ENCODE measurements at places on chromosomes 13 and 19.
A peak's percentile ranks its signal among the peaks of the same experiment; 100 is the strongest.

GRCh38 chr13:40101708-40102359, 446.4 kb downstream of the COG6 start:
- peak; percentile 17 for DNase-seq

DNA sequence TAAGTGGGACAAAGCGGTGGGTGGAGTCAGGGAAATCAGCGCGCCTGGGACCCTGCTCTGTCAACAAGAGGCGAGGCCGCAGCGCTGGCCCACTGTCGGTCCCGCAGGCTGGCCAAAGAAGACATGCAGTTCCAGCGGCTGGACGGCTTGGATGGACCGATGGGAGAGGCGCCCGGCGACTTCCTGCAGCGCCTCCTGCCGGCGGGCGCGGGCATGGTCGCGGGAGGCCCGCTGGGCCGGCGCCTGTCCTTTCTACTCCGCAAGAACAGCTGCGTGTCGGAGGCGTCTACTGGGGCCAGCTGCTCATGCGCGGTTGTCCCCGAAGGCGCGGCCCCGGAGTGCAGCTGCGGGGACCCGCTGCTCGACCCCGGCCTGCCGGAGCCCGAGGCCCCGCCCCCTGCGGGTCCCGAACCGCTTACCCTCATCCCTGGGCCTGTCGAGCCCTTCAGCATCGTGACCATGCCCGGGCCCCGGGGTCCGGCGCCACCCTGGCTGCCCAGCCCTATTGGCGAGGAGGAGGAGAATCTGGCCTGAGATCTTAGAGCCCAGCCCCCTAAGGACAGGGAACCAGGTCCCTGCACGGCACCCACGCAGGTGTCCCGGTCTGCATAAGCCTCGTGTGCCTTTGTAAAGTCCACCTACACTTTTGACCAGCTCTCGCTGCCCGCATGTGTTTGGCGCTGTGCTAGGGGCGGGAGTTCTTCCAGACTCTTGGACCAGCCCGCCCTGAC, 6.1 kb downstream of the BEST2 start:
- peak; percentile 42 for DNase-seq

DNA sequence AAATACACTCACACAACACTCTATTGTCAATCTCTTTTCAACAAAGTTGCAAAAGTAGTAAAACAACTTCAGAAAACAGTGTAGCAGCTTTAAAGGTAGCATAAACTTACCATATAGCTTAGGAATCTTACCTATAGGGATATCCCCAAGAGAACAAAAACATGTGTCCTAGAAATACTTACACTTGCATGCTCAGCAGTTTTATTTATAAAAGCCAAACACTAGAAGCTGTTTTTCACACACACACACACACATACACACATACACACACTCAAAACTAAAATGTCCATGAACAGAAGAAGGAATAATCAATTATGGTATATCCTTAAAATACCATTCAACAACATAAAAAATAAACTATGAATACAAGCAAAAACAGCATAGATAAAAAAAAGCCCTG, 11.7 kb downstream of the ZNF773 start:
- no peak for DNase-seq

DNA sequence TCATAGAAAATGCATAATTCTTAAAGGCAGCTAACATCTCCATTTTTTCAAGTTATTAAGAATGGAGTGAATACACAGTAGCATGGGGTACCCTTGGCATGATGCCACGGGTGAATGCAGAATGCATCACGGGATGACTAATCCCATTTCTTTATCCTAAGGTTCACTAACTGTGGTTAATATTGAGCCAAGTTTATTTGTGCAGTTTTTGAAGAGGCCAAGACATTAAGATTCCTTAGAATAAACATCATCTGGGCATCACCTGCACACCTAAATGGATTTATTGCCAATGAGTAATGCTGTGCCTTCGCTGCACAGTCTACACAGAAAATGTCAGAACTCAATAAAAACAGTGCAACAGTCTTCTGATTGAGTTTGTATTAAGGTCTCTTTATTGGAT, 333.1 kb downstream of the GPC6 start:
- no peak for DNase-seq

GRCh38 chr13:70703755-70704154, 595.5 kb upstream of the KLHL1 start:
- DNase-seq: no peak

DNA sequence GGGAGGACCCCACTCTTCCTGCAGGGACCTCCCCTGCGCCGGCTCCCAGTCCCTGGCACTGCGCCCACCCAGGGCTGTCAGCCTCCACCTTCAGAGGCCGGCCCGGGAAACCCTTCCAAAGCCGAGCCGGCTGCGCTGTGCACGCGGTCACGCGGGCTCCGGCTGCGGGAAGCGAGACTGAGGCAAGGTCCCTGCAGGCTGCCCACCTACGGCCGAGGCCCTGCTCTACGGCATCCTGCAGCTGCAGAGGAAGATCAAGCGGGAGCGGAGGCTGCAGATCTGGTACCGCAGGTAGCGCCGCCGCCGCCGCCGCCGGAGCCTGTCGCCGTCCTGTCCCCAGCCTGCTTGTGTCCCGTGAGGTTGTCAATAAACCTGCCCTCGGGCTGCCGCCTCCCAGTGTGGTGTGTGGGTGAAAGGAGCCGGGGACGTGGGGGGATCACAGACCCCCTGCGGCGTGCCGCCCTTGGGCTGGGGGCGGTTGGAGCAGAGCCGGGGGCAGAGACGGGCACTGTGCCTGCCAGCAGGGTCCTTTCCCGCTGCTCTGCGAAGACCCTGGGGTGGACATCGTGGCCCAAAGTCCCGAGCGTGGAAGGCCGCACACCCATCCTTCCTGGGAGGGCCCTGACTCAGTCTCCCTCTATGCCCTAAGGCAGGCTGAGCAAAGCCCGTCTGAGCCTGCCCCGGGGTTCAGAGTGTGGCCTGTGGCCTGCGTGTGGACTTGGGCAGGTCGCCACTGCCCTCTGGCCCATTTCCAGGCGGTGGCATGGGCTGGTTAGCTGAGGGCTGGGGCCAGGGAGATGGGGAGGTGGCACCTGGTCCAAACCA, 5.9 kb downstream of the GAMT start:
- DNase-seq: no peak

DNA sequence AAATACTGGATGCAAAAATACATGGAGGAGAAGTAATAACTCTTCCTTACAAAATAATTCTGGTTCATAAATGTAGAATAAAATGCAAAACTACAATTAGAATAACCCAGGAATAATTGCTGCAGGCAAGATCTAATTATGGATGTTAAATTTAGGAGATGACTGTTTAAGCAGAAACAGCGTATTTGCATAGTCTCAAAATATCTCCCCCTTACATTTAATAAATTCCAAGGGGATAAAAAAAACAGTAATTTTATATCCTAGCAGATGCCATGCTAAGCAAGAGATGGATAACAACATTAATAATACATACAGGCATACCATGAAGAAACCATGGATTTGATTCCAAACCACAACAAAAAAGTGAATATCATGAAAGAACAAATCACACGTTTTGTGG, 1253.1 kb upstream of the MIR17HG start:
- no peak for DNase-seq

DNA sequence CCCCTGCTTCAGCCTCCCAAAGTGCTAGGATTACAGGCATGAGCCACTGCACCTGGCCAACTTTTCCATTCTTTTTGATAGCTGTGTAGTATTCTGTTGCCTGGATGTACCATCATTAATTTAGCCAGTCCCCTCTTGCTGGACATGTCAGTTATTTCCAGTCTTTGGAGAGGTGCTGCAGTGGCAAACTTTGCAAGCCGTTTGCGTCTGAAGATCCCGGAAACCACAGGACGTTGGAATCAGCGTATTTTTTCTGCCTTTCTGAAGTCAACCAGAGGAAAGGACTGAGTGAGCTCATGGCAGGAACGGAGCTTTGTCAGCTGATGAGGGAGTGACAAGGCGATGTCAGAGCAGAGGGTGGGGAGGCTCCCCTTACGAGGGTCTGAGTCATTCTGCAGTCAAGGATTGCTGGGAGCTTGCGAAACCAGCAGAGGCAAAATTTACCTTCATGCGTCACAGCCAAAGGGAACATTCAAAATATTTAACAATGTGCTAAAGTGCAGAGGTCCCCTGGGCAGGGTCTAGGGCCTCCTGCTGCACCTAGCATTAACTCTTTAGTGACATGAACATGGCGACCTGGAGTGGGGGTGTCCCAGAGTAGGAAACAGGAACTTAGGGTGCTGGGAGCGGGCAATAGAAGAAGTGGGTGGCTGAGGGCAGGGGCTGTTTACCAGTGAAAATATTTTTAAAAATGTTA, 5.6 kb downstream of the C5AR1 start:
- DNase-seq: no peak

DNA sequence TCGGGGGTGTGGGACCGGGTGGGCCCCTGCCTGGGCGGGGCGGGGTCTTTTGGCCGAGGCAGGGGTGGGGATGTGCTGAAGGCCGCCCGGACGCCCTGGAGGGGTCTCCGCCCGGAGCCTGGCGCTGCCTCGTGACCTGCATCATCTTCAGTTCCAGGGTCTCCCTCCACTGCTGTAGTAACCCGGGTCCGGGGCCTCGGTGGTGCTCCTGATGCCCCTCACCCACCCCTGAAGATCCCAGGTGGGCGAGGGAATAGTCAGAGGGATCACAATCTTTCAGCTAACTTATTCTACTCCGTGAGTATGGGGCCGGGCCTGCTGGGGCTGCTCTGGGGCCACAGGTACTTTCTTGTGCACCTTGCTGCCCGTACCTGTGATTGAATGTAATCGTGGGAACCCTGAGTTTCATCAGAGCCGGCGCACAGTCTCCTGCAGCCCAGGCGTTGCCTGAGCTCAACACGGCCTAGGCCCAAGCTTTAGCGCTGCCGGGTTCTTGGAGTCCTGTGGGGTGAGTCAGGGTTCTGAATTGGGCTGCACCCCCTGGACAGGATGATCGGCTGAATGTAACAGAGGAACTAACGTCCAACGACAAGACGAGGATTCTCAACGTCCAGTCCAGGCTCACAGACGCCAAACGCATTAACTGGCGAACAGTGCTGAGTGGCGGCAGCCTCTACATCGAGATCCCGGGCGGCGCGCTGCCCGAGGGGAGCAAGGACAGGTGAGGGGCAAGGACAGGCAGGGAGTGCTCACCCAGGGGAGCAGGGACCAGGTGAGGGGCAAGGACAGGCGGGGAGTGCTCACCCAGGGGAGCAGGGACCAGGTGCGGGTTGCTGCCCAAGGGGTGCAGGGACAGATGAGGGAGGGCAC, 10.5 kb downstream of the PEAK3 start:
- peak; percentile 20 for DNase-seq

DNA sequence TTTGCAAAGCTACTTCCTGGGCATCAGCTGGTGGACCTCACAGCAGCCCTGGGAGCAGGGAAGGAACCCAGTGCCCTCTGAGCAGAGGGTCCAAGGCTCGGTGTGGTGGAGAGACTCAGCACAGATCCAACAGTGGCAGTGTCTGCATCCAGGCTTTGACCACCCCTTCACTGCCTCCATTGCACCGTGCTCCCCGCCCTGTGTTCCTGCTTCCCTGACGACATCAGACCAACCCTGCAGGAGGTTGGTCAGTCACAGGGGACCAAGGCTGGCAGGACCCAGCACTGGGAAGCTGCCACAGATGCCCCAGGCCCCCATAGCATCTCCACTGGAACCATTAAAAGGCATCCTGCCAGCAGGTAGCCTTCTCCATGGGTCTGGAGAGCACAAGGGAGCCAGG, 7.8 kb upstream of the VSTM2B start:
- no peak for DNase-seq

DNA sequence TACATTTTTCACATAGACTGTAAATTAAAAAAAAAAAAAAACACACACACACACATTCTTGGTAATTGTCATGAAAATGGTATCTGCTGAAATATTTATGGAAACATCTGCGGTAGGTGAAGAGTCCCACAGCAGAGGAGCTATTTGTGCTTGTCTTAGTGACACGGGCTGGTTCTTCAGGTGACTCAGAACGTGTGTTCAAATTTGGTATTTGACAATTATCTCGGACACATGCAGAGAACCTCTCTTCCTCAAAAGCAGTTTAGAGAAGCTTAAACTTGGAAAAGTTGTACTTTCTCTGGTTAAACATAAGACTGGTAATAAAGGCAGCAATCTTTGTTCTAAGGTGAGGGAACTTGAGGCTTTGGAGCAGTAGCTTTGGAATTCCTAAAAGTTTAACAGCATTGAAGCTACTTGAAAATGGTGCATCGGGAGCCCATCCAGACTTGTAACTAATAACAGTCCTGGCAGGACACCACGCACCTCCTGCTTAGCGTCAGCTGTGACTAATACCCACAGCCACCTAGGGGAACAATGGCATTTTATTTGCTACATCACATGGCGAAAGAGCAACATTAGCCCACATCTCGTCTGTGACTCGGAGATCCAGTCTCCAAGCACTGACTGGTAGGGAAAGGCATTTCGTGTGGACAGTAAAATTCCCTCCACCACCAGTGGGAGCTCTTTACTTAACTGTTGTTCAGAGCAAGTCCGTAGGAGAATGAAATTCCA, 1505.1 kb upstream of the SLC10A2 start:
- DNase-seq: no peak

- no peak for DNase-seq
Measured at GRCh38 chr13:98873377-98874028, 104.4 kb downstream of the DOCK9 start.

DNA sequence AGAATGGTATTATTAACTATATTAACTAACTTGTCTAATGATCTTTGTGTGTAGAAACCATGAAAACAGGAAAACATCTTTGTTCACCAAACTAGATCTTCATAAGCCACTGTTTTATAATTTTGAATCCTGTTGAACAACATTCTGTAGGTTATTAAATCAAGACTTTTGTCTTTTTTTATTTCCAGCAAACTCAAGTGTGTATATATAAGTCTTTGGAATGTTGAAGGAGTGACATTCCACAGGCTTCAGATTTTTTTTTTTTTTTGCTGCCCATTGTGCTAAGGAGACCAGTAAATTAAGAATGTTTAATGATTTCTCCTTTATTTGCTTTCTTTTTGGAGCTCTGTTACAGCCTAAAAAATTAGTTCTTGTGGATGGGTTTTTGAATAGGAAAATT, 89.6 kb downstream of the LMO7 start:
- DNase-seq: no peak

DNA sequence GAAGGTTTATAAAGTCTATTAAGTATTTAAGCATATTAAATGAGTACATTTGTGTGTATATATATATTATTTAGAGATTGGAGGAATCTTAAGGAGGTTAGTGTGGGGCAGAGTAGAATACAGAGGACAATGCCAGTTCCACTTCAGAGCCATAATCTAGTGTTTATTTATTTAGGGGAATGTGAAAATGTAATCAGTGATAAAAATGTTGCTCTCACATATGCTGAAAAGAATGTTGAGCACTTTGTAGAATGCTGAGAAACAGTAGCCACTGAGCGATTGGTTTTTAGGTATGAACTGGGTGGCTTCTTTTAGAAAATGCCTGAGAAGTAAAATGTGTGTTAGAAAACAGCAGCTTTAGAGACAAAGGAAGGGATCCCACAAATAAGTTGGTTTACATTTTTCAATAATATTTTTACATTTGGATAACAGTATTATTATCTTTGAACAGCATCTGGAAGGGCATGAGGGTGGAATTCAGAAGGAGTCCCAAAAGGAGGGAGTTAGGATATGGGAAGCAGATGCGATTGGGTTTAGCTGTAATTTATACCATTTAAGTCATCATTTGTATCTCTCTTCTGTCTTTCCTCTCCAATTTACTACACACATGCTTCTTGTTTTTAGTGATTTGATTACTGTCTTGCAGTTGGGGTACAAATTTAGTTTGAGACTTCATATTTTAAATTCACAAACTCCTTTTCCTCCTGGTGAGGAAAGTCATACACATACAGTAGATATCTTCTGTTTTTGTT, 68.6 kb downstream of the NDFIP2 start:
- DNase-seq: no peak
